ENCODE measurements at places on chromosomes 7 and 10.

DNA sequence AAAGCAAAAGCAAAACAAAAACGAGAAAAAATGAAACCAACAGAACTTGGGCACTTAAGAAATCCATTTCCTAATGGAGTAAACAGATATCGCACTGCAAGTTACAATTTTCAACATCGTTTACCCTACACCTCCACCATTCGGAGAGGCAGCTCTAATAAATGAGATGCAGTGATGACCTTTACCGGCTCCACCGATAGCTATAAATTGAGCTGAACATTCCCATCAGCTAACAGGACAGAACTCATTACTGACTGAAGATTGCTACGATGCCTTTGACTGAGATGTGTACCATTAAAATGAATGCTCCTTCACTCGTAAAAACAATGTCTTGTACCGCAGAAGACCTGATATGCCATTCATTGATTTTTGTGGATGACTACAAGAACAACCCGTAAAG, 465.6 kb downstream of the DPP6 start:
- no peak for DNase-seq

DNA sequence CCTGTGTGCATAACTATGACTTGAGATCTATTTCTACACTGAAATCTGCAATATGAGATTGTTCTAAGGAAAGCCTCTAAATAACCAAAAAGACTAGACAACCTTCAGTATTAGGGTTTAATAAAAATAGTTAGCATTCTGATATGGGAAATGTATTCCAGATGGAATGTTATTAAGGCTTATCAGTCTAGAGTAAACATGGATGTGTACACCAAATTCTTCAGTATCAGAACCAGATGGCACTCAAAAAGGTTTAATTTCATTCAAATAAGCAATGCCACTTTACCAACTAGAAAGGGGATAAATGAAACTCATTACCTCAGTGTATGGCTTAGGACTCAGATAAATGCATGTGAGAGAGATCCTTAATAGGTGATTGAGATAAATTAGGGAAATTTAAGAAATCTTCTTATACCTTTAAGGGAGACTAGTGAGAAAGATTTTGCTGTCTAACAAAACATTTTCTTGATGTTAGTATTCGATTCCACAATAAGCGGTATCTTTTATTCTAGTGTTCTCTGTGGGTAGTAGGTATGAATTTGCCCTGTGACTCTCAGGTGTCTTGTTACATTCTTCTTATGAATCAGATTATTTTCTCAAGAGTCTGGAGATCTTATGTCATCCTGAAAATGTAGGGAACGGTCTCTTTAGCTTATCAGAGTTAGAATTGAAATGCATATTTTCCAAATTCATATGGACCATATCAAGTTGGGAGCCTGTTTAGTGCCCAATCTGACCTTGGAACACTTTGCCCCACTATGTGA, 159.2 kb downstream of the PRKG1 start:
- DNase-seq, result no peak

DNA sequence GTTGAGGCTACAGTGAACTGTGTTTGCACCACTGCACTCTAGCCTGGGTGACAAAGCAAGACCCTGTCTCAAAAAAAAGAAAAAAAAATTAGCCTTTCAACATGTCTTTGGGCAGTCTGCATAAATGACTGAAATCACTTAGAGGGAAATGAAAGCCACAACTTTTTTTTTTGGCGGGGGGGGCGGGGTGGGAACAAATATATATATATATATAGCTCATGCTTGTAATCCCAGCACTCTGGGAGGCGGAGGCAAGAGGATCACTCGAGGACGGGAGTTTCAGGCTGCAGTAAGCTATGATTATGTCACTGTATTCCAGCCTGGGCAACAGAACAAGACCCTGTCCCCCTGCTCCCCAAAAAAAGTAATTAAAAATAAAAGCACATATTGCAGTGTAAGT, 23.4 kb upstream of the MICU1 start:
- no peak for DNase-seq

DNA sequence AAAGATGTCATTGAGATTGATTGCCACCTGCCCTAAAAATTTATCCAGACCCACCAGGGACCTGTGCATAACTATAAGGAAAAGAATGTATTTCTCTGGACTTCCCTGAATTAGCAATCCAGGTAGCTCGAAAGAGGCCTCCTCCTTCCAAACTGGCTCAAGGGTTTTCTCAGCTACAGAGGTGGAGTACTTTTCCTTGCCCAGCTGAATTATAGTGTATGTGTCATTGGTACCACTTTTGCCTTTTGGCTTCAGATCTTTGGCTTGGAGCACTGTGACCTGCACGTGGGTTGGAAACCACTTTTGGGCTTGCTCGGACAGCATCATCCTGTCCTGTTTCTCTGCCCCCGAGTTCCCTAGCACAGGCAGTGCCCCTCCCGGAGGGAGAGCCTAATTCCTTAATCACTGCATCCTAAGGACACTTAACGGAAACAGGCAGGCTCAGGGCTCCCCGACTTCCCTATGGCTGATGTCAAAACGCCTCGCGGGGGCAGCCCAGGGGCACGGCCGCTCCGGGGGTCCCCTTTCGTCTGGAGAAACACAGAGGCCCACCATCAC, 825 bp downstream of the RAB11FIP2 start:
- DNase-seq, result no peak

GRCh38 chr10:129922598-129923123, 41.4 kb downstream of the EBF3 start:
- no peak for DNase-seq

GRCh38 chr10:122285506-122286444, 14.7 kb downstream of the BTBD16 start:
- DNase-seq, result no peak

DNA sequence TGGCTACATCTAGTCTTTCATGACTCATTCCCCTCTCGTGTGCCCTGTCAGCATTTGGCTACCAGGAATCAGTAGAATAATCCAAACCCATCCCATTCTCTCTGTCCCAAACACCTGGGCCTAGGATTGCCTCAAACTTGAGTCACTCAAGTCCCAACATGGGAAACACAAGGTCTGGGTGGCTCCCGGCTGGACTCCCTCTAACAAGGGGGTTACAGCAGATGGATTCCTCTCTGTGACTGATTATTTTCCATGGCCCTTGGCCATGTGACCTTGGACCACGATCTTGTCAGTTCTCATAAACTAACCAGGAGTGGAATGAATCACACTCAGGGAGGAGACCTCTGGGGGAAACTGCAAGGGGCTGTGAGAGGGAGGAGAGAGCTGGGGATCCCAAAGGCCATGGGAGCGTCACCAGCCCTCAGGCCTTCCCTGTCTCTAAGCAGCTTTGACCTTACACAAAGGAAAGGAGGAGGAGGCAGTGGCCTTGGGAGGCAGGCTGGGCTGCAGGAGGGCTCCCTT, 533.1 kb downstream of the KCNMA1 start:
- no peak for DNase-seq

DNA sequence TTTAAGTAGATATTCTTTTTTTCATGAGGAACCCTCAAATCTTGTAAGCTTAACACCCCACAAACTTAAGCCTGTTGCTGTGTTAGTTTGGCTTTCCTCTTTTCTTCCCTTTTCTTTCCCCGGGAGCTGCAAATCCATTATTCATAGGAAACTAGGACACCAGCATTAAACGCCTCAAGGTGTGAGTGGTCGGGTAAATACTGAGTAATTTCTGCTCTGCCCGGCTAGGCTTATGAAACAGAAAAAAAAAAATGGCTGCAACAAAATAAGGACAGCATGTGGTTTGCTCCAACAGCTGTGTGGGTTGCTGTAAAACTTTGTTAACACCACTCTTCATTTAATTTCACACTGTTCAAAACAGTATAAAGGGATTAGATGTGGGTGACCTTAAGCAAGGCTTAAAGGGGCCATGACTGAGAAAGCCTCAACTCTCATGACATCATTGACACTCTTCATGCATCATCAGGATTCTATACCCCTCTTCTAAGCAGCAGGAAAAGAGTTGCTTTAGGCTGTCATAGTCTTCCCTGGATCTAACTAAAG, 104.1 kb downstream of the AOAH start:
- DNase-seq, result no peak

DNA sequence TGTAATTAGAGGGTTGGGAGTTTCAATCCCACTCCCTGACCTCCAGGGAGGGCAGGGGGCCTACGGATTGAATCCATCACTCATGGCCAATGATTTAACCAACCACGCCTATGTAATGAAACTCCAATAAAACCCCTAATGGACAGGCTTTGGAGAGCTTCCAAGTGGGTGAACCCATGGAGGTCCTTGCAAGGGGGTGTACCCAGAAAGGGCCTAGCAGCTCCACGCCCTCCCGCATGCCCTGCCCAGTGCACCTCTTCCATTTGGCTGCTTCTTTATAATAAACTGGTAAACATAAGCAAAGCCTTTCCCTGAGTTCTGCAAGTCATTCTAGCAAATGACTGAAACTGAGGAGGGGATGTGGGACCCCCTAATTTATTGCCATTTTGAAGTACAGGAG, 280.1 kb downstream of the FRMD4A start:
- no peak for DNase-seq

DNA sequence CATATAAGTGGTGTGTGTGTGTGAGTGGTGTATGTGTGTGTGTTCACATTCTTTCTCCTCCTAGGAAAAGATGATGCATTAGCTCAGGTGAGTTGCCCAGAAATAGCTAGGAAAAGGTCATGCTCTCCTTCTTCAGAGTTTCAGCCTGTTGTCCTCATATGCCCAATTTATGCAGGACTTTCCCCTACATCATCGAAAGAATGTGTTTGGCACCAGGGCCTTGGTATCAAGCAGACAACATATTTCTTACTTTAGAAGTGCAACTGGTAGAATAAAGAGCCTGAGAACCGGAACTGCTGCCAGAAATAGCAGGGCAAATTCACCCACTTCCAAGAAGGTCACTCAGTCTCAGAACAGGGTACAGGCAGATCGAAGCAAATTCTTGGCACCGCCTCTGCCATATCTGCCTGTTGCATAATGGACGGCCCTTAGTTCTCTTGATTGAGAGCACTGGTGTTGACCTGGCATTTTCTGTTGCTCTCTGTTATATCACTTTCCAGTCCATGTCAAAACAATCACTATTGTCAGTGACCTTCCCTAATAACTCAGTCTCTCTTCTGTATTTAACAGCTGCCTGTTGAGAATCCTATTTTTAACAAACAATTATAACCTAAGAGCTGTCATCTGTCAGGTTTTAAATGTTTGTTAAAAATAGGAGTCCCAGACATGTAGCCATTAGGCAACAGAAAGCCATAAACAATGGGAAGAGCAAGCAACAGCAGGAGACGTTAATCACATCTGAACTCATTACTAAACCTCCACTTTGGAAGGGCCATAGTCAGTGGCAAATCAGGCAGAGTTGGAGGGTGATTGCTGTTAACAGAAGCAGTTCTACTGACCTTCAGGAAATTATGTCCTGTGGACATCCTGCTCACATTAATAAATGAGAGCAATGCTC, 20.7 kb downstream of the ADRB1 start:
- no peak for DNase-seq

GRCh38 chr7:11625669-11626068, 206.3 kb downstream of the THSD7A start:
- DNase-seq, result no peak

DNA sequence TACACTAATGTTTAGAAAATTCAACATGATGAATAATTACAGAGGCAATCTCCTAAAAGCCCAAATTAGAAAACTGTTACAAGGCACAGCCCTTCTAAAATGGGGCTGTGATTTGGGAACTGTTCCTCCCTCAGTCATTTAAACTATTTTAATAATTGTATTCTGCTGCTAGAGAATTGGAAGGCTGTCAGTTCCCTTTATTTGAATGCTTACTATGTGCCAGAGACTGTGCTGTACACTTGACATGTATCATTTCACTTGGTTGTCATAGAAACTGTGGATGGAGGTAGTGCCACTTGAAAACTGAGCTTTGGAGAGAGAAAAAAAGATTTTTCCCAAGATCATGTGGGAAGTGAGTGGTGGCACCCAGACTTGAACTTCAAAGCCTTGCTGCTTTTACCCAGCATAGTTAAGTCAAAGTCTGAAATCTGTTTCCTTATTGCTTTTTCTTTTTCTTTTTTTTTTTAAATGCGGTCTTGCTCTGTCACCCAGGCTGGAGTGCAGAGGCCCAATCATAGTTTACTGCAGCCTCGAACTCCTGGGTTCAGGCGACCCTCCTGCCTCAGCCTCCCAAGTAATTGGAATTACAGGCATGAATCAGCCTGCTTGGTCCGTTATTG, 23.6 kb downstream of the UBE2D1 start:
- no peak for DNase-seq

DNA sequence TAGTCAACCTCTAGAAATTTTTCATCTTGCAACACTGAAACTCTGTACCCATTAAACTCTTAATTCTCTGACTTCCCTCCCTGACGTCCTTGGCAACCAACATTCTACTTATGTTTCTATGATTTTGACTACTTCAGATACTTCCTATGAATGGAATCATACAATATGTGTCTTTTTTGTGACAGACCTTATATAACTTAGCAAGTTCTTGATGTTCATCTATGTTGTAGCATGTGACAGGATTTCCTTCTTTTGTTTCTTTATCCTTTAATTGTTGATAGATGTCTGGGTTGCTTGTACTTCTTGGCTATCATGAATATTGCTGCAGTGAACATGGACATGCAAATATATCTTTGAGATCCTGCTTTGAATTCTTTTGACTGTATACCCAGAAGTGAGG, 240.8 kb downstream of the ADK start:
- no peak for DNase-seq

DNA sequence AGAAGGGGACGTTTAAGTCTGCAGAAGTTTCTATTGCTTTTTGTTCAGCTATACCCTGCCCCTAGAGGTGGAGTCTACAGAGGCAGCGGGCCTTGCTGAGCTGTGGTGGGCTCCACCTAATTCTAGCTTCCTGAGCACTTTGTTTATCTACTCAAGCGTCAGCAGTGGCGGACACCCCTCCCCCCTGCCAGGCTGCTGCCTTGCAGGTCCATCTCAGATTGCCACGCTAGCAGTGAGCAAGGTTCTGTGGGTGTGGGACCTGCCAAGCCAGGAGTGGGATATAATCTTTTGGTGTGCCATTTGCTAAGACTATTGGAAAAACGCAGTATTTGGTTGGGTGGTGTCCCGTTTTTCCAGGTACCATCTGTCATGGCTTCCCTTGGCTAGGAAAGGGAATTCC, 147.3 kb upstream of the PRPS1L1 start:
- DNase-seq, result peak; percentile 3

GRCh38 chr7:154640266-154640865, 362.6 kb downstream of the PAXIP1 start:
- peak; percentile 6 for DNase-seq

GRCh38 chr10:76125900-76126299, 694.5 kb downstream of the LRMDA start:
- DNase-seq, result no peak

- DNase-seq, result no peak
Observed at GRCh38 chr7:20030915-20031362, 186.2 kb downstream of the MACC1 start.

GRCh38 chr7:66964411-66964810, 31.0 kb downstream of the SBDS start:
- DNase-seq, result no peak

- DNase-seq, result no peak
Observed at GRCh38 chr10:56622335-56622973, 261.4 kb upstream of the ZWINT start.

GRCh38 chr10:115321360-115321759, 228.2 kb downstream of the ATRNL1 start:
- DNase-seq, result no peak

DNA sequence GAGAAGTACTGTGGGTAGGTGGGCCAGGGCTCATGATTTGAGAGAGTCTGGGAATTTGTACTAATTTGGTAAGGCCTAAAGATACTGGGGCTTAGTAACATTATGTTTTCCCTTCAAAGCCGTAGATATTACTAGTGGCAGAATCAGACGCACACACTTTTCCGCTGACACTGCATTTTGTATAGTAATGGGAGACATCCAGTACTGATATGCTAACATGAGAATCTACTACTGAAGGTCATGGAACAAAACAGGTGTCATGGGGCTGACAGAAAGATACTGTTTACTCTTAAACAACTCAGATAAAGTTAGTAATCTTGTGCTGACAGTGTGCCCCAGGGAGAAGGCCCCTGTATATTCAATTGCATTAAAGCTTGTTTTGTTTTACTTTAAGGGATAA, 11.1 kb upstream of the GIMAP7 start:
- no peak for DNase-seq

Data from ELF-1 (cell line).